B cell (primary cell): ENCODE measurements at places on chromosomes 6 and 20.
A peak's percentile ranks its signal among the peaks of the same experiment; 100 is the strongest.

- no peak for DNase-seq
These were observed 84.1 kb downstream of the C6orf52 start for GRCh38 chr6:10610289-10610688.

GRCh38 chr6:15476631-15477380 is 186.0 kb downstream of the DTNBP1 start:
- DNase-seq, result no peak

DNA sequence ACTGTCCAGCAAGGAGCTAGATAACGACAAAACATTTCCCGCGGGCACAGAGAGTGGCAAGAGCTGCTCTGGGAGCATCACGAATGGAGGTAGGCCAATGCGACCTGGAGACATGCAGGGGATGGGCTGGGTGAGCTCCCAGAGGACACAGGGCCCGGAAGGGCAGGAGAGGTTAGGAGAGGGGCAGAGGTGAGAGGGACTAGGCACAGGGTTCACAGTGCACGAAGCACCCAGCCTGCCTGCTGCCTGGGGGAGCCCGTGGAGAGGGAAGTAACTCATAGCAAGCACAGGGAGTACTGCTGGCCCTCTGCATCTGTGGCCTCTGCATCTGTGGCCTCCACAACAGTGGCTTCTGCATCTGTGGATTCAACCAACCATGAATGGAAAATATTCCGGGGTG is 126.5 kb downstream of the HUS1B start:
- DNase-seq, result no peak

- no peak for DNase-seq
These were observed 13.6 kb downstream of the PDE10A start for GRCh38 chr6:165649166-165650137.

DNA sequence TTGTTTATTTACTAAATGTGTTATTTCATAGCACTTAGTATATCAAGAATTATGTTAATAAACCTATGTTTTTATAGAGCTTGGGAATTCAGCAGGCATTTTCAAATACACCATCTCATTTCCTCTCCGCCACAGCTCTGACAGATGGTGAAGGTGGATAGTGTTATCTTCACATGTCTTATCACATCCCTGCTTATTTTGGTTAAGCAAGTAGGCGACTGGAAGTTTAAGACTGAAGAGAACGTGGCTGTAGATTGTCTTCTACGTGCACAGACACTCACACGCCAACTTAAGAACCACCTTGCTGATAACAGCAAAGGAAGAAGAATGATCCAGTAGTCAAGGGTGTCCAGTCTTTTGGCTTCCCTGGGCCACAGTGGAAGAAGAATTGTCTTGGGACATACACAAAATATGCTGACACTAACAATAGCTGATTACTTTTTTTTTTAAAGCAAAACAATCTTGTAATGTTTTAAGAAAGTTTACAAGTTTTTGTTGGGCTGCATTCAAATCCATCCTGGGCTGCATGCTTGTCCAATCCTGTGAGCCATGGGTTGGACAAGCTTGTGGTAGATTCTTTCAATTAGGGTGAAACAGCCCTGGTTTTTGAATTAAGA is 43.3 kb upstream of the SCGN start:
- no peak for DNase-seq

- no peak for DNase-seq
These were observed 98.2 kb downstream of the BCAS1 start for GRCh38 chr20:53972179-53972578.

DNA sequence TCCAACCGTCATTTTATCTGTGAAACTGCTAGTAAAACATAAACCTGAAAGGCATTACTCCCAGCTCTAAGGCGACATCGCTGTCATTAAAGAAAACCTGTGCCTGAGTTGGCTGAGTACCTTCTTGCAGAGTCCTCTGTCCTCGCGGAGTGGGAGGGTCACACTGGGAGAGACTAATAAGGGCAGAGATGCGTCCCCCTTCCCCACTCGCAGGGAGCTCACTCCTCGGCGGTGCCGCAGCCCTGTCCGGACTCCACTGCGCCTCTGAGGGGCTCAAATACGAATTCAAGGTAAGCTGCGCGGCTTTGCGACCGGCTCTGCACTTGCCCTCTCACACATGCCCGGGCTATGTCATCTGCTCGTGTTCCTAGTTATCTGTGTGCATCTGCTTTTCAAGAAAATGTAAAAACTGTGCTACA is at the start of gene COL19A1:
Gene COL19A1 (plus strand): TSS at position 206 of the 419 bp plus-strand sequence. CDS start 13,012 bp downstream, outside the sequence.
- peak; percentile 81 for DNase-seq

GRCh38 chr6:21855811-21856455 is 262.4 kb downstream of the SOX4 start:
- DNase-seq, result no peak

GRCh38 chr6:14693301-14694192 is 552.3 kb upstream of the JARID2 start:
- no peak for DNase-seq
